ENCODE measurements at places on chromosomes 2 and 18.

GRCh38 chr2:181430406-181431118 is 26.6 kb upstream of the ITGA4 start:
- peak; percentile 17 for DNase-seq

- DNase-seq, result no peak
Measured at GRCh38 chr2:79996709-79997108, 307.8 kb downstream of the LRRTM1 start.

GRCh38 chr18:7197854-7198253 is 33.0 kb upstream of the LRRC30 start:
- no peak for DNase-seq

DNA sequence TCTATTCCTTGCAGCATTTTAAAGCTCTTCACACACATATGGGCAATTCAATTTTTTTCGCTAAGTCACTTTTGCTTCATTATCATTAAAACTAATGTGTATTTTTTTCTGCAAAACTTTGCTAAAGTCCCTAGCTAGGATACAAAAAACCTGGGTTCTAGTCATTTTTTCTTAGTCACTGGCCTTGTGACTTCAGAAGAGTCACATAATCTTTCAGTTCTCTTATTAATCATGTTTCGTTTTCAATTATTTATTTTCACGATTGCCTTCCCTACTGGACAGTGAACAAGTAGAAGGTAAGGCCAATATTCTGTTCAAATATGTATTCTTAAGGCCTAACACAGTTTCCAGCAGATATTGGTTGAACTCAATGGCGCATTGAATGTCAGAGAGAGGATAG is 60.9 kb upstream of the CYRIA start:
- DNase-seq, result no peak

GRCh38 chr2:40332191-40332826 is 119.6 kb downstream of the SLC8A1 start:
- DNase-seq, result no peak

GRCh38 chr2:146584316-146584715 is 1260.5 kb upstream of the ACVR2A start:
- no peak for DNase-seq

DNA sequence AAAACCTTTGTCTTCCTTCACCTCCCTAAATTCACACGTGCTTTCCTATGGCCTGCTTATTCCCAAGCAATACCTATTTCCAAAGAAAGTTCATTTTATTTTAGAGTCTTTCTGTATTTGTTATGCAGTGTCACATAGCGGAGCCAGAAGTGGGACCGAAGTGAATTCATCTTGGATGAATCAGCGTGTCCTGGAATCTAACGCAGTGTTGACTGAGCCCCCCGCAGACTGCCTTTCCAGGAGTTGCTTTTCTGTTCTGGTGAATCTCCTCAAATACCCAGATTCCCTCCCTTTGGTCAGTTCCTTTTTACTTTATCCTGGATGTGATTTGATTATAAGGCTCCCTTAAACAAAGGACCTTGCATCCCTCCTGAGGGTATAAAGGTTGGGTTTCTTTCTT is 10.8 kb downstream of the ALPP start:
- DNase-seq, result no peak

DNA sequence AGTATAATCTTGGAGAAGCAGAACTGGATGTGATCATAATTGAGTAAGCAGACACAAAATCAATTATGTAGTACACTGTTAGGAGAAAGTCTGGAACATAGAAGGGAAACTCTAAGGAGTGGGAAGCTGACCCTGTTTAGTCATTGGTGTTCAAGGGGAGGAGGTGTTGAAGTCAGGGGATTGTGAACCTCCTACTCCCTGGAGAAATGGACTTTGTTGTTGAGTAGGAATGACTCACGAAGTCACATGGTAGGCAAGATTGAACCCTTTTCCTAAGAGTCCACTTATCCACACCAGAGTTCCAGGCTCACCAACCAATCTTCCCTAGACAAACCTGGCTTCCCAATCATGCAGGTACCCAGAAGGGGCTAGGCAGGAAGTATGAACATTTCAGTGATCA is 81.0 kb upstream of the BCL11A start:
- no peak for DNase-seq

GRCh38 chr2:38600921-38601455 is 1.7 kb downstream of the HNRNPLL start:
- no peak for DNase-seq

Measured in fibroblast of skin of left biceps (primary cell).